ENCODE measurements at places on chromosomes 7 and 10.

- no peak for DNase-seq
These were observed 5.3 kb downstream of the CTBP2 start for GRCh38 chr10:125155101-125155500.

DNA sequence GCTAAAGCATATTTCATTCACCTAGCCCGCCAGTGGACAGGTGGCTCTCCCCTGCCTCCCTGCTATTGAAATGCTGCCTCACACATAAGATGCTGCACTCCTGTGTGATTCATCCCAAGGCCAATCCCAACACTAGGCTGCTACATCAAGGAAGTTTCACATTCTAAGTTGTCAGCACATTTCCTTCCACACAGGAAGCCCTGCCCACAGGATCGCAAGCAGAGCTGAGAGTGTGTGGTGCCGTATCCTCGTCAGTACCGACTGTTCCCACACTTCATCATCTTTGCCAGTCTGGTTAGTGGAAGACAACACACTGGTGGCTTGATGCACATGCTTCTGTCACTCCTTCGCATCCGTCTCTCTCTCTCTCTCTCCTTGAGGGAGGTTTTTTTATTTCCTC is 194.3 kb upstream of the PPP2R2D start:
- no peak for DNase-seq

DNA sequence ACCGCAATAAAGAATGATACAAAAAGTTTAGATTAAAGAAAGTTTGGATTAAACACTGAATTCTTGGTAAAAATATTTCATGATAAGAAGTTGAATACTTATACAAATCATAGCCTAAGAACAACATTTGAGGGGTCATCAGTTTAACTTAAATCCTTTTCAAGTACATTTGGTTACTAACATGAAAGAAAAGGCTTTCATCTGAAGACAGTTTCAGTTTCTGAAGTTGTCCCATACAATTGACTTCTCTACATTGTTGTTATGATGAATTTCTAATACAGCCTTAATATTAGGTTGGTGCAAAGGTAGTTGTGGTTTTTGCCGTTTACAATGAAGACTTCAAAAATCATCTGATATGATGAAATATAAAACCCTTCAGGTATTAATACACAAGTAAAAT is 317.5 kb upstream of the MAGI2 start:
- no peak for DNase-seq

- DNase-seq = no peak
These were observed 337.9 kb downstream of the FGFR2 start for GRCh38 chr10:121260377-121260776.

DNA sequence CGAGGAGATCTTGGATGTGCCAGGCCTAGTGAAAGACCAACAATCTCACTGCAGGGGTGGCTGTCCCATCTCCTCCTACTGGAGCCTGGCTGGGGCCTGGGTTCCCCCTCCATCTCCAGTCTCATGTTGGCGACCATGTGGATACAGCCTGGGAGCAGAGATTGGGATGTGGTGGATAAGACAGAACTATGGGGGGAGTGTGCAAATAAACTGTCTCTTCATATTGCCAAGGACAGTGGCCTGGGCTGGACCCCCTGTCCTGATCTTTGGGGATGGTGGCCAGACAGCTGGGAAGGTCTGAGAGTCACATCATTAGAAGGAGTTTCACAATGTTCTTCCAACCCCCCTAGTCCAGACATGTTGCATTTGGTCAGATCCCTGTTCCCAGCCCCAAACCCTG is 5.8 kb upstream of the MINDY4 start:
- no peak for DNase-seq

DNA sequence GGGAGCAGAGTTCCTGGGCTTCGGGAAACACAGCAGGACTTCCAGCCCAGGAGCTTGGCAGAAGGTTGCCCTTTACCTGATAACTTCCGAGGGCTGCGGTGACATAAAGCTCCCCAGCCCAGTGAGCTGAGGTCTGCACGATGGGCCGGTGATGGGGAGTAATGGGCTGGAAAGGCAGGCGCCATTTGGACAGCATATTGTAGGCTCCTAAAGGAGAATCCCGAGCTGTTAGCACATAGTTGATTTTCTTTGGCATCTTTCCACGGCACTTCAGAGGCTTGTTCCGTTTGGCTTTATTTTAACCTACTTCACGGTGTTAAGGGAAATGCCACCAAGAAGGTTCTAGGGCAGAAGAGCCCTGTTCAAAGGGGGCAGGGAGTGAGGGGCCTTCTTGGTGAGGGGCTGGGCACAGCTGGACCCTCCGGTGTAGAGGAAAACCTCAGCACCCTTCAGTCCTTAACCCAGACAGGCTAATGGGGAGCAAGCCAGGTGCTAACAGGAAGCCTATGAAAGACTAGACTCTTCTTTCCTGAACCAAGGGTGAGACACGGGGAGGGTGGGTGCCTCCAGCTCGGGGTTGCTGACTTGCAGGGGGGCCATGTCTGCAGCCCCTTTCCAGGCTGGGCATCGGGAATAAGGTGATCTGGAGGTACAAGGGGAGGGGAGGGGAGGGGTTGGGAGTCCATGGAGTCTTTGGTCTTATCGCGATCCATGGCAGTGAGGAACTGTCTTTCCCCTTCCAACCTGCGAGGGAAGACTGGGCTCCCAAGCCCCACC is 347.7 kb downstream of the GLRX3 start:
- no peak for DNase-seq

DNA sequence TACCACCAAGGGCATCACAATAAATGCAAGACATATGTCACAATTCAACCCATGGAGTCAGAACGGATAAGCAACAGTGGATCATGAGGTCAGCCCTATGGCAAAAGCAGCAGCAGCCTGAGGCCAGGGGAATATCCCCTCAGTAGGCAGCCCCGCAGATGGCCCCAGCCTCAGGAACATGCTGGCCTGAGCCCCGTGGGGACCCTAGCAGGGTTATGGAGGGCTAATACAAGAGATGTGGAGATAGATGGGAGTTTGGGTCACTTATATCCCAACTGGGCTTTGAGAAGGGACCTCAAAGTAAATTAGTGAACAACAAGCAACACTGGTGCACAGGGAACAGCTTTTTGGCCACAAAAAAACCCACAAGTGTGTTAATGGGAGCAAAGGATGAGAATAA is 9.1 kb downstream of the TMEM72 start:
- no peak for DNase-seq

- DNase-seq = no peak
These were observed 12.6 kb downstream of the DHX32 start for GRCh38 chr10:125868372-125868975.

- DNase-seq = no peak
These were observed 233.8 kb downstream of the PRKG1 start for GRCh38 chr10:51308116-51308515.

- no peak for DNase-seq
These were observed 50.5 kb downstream of the VIPR2 start for GRCh38 chr7:159094023-159094740.

- no peak for DNase-seq
These were observed 5.3 kb downstream of the CYP26C1 start for GRCh38 chr10:93065675-93066543.

- no peak for DNase-seq
These were observed 26.7 kb downstream of the SEC23IP start for GRCh38 chr10:119919271-119919670.

DNA sequence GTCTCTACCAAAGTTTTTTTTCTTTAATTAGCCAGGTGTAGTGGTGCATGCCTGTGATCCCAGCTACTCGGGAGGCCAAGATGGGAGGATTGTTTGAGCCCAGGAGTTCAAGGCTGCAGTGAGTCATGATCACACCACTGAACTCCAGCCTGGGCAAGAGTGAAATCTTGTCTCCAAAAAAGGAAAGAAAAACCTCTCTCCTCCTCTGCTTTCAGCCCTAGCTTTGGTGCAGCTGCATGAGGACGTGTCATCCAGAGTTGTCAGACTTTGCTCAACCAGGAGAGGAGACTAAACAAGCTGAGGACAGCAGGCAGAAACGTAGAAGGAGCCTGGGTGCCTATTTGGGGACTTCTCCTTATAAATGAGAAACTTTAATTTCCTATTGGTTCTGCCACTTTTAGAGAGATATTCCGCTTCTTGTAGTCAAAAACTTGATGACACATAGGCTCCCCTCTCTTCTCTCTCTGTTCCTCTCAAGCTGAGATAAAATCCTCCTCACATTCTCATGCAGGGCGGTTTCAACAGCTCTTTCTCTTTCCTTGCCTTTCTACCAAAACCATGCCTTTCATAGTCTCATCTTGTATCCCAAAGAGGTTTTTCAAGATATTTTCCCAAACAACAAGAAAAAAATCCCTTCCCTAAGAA is 205.4 kb downstream of the ARHGAP12 start:
- DNase-seq = no peak

DNA sequence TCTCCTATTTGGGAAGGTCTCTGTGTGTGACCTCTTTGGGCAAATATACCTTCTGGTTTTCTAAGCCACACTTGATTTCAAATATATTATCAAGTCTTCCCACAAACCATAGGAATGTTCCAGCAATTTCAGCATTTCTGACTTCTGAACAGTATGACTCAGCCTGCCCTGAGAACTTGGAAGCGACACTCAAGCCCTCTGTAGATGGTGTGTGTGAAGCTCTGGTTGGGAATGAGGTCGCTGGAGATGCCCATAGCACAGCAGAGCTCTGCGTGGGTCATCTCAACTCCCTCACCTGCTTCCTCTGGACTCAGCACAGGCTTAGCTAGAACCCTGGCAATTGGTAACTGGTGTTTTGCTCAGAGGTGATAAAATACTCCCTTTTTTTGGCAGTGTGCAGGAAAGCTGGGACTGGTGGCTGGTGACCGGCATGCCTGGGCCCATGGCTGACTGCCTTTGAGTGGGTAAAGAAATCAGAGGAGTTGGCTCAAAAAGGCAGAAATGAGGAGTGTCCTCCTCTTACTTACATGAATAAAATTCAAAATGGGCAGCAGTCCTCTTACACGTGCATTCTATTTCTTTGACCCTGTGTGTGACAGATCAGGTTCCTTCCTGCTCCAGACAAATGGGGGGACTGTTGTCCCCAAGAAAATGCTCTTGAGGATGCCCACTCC is 87.5 kb upstream of the NRP1 start:
- DNase-seq = no peak

DNA sequence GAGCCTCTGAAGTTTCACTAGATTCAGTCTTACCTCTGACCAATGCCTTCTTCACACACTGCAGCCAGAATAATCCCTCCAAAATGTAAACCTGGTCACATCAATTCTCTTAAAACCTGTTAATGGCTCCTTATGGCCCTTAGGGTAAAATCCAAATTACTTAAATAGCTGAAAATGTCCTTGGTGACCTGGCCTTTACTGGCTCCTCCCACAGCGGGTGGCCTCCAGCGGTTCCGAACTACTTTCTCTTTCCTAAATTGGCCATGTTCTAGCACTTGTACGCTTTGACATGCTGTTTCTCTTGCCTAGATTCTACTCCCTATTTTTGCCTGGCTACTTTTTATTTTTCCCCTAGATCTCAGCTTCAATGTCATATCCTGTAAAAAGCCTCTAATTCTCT is 36.1 kb downstream of the AGK start:
- no peak for DNase-seq

- no peak for DNase-seq
These were observed 571.6 kb upstream of the MGMT start for GRCh38 chr10:128895473-128895872.

DNA sequence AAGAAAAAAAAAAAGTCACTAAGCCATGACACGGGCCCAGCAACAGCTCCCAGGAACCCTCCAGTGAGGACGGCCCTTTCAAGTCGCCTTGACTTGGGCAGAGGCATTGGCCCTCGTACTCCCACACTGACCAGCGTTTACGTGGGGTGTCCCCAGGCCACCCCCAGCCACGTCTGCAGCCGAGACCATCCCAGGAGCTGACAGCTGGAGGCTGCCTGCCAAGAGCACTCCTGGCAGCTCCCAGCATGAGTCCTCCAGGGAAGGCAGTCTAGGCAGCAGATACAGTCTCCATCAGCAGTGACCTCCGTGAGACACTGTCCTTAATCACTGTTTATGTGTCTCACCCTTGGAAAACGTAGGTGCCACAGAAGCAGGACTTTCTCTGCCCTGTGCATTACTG is 86.5 kb downstream of the PROSER2 start:
- no peak for DNase-seq

DNA sequence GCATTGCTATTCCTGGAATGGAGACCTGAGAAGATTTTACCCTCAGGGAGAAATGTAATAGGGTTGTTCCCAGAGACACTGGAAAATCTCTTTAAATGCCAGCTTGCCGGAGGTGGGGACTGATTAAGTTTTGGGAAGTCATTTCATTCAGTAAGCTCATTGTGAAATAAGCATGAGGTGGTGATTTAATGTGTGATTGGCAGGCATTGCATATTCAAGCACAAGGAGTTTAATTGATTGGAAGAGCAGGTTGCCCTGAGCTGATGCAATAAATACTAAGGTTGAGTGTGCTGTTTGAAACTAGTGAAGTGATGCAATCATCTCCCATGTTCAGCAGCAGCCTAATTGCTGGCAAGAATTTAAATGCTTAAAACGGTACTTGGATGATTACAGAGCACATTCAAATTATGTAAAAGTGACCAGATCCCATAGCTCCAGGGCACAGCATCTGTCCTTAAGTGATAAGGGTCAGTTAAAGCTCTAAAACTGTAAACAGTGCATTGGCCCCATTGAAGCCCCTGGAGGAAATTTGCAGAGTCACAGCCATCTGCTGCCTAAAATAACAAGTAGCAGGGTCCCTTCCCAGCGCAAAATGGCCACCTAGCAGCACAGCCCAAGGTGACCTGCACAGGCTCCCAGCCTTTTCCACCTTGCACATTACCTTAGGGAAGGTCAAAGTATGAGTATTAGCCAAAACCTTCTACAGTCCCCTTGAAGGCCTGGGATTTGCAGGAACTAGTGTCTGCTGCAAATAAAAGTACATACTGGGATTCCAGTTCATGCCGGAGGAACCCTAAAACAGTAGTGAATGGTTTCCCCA is 92.1 kb downstream of the CCDC71L start:
- DNase-seq = no peak

DNA sequence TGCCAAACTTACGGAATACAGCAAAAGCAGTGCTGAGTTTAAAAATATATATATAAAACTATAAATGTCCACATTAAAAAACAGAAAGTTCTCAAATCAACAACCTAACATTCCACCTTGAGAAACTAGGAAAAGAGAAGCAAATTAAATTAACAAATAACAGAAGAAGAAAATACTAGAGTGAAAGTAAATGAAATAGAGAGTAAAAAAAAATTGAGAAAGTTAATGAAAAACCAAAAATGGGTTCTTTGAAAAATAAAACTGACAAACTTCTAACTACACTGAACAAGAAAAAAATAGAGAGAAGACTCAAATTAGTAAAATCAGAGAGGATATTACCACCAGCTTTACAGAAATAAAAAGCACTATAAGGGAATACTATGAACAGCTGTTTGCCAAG is 22.1 kb downstream of the RASGEF1A start:
- no peak for DNase-seq
